Right ventricle myocardium inferior (tissue), 1 donor: ENCODE measurements at places on chromosomes 11 and 22. TPM values are rescaled to one million over a fixed set of nuclear protein-coding genes. Genes with fewer than 3 reads are reported as not detected.

The RAG2 gene
- not detected for total RNA-seq

The CDKN1C gene
- 40.0 TPM for total RNA-seq

The RPS3 gene
- total RNA-seq, result 972 TPM

The EFCAB6 gene
- 1.2 TPM for total RNA-seq

The FZD4 gene
- 31.3 TPM for total RNA-seq

The CDON gene
- 18.6 TPM for total RNA-seq

The ZNRF3 gene
- total RNA-seq, result 5.4 TPM

The KCNJ1 gene
- not detected for total RNA-seq

The CERK gene
- 71.6 TPM for total RNA-seq

The DDTL gene
- total RNA-seq, result 1.5 TPM

The SERHL2 gene
- 2.6 TPM for total RNA-seq

The LYVE1 gene
- 106 TPM for total RNA-seq

The NAV2 gene
- total RNA-seq, result 14.0 TPM

The CRELD2 gene
- total RNA-seq, result 30.6 TPM

The SYNGR1 gene
- total RNA-seq, result 40.5 TPM

The TIMP3 gene
- total RNA-seq, result 288 TPM

The NXPE2 gene
- total RNA-seq, result 0.14 TPM
